ENCODE measurements at places on chromosomes 7 and 10.

- DNase-seq, result no peak
Measured at GRCh38 chr10:114245121-114245791, 6.2 kb downstream of the VWA2 start.

GRCh38 chr7:101088069-101088425, 2.8 kb downstream of the TRIM56 start:
- no peak for DNase-seq

DNA sequence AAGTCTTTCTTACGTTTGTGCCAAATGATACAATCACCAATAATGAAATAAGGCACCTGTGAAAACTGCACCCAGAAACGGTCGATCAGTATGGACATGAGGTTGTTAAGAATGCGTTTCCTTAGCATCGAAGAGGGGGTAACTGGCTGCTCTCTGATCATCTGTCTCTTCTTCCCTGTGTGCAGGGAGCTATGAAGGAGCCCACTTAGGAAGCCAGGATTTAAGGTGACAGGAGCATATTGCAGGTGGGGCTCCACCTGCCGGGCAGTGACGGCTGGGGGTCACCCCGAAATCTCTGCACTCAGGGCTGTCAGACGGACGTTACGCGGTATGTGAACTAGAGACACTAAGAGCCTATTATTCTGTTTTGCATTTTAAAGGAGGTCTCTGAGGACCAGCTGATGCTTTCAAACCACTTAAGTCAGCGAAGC, 64.5 kb downstream of the CARD11 start:
- DNase-seq, result no peak

- DNase-seq, result no peak
Measured at GRCh38 chr10:107548301-107548700, 383.8 kb upstream of the SORCS1 start.

DNA sequence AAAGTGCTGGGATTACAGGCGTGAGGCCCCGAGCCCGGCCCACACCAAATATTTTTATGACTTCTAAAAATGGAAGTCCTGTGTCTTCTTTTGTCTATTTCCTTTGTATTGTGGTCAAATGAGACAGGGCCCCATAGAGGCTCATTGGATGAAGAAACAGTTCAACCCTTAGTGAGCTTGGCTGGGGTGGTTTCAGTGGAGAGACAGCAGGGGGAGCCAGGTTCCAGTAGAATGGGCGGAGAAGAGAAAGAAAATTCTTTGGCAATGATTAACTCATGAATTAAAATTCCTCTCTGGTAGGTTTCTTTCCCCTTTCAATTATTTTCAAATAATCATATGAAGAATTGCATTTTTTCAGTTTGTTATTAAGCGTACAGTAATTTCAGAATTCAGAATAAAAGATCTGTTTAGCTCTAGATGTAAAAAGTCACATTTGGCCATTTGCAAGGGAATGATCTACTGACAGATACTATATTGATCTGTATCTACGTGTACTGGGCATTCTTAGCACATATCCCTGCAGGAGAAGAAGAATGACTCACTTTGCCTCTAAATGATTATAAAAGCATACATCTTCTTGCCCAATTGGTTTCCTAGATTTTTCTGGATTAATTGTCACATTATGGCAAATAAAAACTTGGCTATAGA, 43.2 kb downstream of the PNLIPRP3 start:
- DNase-seq, result no peak

GRCh38 chr10:72082856-72083789, 5.2 kb downstream of the SPOCK2 start:
- DNase-seq, result no peak

- DNase-seq, result no peak
Measured at GRCh38 chr7:47659664-47660462, 78.0 kb upstream of the TNS3 start.

- no peak for DNase-seq
Measured at GRCh38 chr7:22990588-22990949, 23.4 kb downstream of the HYCC1 start.

DNA sequence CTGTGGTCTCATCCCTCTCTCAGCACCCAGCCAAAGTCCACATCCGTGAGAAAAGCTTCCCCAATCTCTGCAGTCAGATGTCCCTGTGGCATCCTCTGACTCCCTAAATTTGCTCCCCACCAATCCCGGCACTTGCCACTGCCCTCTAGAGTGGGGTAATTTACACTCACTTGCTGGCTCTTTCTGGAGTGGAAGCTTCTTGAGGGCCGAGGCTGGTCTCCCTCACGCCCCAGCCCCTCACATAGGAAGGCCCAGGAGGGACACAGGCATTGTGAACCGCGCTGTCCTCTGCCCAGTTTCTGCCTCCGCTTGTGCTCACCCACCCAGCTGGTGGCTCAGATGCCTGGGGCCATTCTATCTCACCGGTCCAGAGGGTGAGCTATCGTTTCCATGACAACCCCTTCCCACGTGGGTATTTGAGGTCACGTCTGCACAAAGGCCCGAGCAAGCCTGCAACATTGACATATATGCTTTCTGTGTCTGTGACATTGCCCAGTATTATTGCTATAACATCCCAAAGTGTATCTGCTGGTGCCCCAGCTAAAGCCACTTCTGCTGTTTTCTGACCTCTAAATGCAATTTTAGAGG, 97.3 kb upstream of the CTBP2 start:
- DNase-seq, result no peak

DNA sequence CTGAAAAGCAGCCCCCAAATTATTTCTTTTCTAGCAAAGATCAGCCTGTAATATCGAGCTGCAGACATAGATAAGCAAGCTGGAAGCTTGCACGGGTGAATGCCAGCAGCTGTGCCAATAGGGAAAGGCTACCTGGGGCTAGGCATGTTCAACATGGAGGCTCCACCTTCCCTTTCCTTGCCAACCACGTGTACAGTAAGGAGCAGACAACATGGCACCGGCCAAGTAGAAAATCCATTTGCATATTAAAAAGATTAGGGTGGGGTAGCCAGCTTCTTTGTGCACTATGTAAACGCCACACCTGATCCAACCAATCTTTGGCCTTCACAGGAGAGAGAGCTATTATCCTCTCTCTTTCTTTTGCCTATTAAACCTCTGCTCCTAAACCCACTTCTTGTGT, 56.7 kb upstream of the SEPHS1 start:
- DNase-seq, result no peak

DNA sequence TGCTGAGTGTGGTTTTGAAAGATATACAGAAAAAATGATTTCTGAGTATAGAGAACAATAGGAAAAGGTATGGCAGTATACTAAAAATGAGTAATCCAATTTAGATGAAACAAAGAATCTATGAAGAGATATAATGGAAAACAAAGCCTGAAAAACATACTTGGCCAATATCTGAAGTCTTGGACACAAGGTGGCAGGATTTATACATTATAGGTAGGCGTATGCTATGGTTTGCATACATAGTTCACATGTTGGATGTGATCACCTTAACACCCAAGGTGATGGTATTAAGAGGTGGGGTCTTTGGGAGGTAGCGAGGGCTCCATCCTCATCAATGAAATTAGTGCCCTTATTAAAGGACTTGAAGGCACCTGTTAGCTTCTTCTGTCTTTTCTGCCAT, 34.5 kb upstream of the BPGM start:
- DNase-seq, result no peak

- DNase-seq, result no peak
Measured at GRCh38 chr7:17994079-17994850, 33.4 kb downstream of the PRPS1L1 start.

- DNase-seq, result no peak
Measured at GRCh38 chr7:87918740-87919139, 15.3 kb upstream of the ADAM22 start.

GRCh38 chr10:42987575-42987974, 89.3 kb upstream of the RET start:
- no peak for DNase-seq

DNA sequence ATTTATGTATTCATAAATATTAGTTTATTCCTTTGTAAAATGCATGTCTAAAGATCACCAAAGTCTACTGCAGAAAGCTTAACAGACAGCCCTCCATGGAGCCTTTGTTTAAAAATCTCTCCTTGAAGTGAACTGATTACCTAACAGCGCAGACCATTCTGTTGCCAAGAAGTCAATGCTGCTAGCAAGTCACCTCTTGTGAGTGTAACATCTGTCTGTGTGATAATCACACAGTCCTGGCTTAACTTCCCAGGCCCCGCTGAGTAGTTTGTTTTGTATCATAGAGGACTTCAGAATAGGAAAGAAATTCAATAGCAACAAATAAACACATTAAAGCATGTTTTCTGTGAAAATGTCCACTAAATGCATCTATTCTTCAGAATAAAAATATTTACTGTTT, 435.3 kb upstream of the IGFBP3 start:
- DNase-seq, result no peak

- no peak for DNase-seq
Measured at GRCh38 chr7:144454-144826, 47.9 kb upstream of the FAM20C start.

GRCh38 chr10:119149729-119150128, 15.8 kb downstream of the SFXN4 start:
- no peak for DNase-seq
